ENCODE measurements at places on chromosomes 7 and 10. TPM values are rescaled to one million over a fixed set of nuclear protein-coding genes. Genes with fewer than 3 reads are reported as not detected.

DNA sequence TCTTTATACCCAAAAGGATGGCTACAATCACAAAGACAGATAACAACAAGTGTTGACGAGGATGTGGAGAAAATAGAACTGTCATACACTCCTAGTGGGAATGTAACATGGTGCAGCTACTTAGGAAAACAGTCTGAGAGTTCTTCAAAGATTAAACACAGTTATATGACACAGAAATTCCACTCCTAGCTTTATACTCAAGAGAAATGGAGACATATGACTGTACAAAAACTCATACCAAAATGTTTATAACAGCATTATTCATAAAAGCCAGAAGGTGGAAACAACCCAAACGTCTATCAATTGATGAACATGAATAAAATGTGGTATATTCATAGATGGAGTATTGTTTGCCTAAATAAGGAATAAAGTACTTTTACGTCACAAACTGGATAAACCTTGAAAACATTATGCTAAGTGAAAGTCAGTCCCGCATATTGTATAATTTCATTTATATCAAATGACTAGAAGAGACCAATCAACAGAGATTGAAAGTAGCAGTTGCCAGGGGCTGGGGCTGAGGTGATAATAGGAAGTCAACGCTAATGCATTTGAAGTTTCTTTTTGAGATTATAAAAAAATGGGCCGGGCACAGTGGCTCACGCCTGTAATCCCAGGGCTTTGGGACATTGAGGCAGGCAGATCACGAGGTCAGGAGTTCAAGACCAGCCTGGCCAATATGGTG is 61.6 kb upstream of the SRPK2 start:
- no peak for DNase-seq

- DNase-seq = no peak
Observed at GRCh38 chr7:5774136-5774535, 7.3 kb downstream of the RNF216 start.

DNA sequence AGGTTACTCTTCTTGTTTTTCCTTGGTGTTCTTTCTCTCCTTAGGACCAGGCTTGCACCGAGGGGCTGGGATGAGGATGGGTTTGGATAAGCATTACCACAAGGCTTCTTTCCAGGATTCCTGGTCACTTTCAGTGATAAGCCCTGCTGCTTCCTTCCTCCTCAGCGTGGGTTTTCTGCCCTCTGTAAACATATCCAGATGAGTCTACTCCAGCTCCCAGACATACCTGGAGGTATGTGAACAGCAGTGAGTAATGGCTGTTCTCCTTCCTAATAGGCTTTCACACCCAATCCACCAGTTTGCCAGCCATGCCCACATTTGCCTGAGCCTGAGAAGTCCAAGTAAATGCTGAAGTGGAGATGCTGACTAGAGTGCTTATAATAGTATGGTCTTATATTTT is 229.8 kb upstream of the YAE1 start:
- DNase-seq = no peak

The PLXDC2 gene
- total RNA-seq = 3.0 TPM

The CALHM1 gene
- total RNA-seq = not detected

The PHKG1 gene
- 6.2 TPM for total RNA-seq

DNA sequence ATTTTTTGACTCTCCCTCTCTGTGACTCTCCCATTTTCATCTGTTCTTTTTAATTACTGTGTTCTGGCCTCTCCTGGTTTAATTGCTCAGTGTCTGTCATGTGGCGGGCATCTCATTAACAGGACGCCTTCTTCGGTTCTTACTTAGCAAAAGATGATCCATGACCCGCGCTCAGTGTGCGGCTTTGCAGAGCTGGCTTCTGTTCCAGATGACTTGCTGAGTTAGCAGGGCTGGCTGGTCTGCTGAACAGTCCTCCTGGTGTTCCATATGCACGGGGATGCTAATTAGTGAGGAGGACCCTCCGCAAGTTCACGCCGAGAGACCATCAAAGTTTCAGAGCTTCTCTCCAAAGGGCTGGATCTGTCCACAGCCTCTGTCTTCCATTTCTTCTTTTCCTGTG is 258.6 kb upstream of the MKI67 start:
- DNase-seq = no peak

- no peak for DNase-seq
Observed at GRCh38 chr7:27991006-27991528, 189.5 kb downstream of the JAZF1 start.

DNA sequence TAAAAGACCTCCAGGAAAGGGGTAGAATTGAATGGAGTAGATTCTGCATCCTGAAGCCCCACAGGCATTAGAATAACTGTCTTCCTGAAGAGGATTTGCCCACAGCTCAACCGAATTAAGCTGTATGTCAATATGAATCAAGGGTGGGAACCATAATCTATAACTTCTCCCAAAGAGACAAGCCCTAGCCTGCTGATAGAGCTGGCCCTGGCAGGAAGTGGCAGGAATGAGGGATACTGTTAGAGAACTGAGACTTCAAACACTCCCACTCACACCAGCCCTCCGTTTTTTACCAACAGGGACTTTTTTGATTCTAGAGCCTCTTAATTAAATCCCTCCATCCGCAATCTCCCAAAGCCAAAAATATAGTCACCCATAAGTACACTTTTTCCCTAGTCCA is 12.2 kb upstream of the DUSP5 start:
- DNase-seq = no peak

GRCh38 chr7:31249671-31250070 is 90.9 kb downstream of the NEUROD6 start:
- no peak for DNase-seq

- no peak for DNase-seq
Observed at GRCh38 chr7:36283711-36284130, 105.9 kb upstream of the ANLN start.

All from T-helper 17 cell (primary cell).